GM23248 (cell line): ENCODE measurements at places on chromosomes 1 and 21. TPM values are rescaled to one million over a fixed set of nuclear protein-coding genes. Genes with fewer than 3 reads are reported as not detected.

The SLC37A1 gene
- total RNA-seq: not detected in 2 replicates

The UBASH3A gene
- not detected in 2 replicates for total RNA-seq

The SPRR4 gene
- not detected in 2 replicates for total RNA-seq

The IQGAP3 gene
- total RNA-seq: 12.5 and 14.7 TPM in 2 replicates

The LINGO4 gene
- not detected in 2 replicates for total RNA-seq

The BCAN gene
- total RNA-seq: not detected in 2 replicates

The CRP gene
- total RNA-seq: not detected in 2 replicates

The RAB7B gene
- total RNA-seq: 2.8 and 7.1 TPM in 2 replicates

The CNKSR1 gene
- 0.51 TPM in 1 of 2 replicates, not detected in the other for total RNA-seq

The C1orf167 gene
- not detected in 2 replicates for total RNA-seq

The CHD5 gene
- total RNA-seq: 0.11 and 0.25 TPM in 2 replicates

The LEPR gene
- 10.6 and 11.0 TPM in 2 replicates for total RNA-seq

The RAD54L gene
- total RNA-seq: 1.9 and 3.0 TPM in 2 replicates

The GJB5 gene
- not detected in 2 replicates for total RNA-seq

The DCDC2B gene
- total RNA-seq: not detected in 2 replicates

The CHD1L gene
- total RNA-seq: 34.7 and 40.5 TPM in 2 replicates

The LAD1 gene
- total RNA-seq: not detected in 2 replicates

The CFHR2 gene
- total RNA-seq: not detected in 2 replicates

DNA sequence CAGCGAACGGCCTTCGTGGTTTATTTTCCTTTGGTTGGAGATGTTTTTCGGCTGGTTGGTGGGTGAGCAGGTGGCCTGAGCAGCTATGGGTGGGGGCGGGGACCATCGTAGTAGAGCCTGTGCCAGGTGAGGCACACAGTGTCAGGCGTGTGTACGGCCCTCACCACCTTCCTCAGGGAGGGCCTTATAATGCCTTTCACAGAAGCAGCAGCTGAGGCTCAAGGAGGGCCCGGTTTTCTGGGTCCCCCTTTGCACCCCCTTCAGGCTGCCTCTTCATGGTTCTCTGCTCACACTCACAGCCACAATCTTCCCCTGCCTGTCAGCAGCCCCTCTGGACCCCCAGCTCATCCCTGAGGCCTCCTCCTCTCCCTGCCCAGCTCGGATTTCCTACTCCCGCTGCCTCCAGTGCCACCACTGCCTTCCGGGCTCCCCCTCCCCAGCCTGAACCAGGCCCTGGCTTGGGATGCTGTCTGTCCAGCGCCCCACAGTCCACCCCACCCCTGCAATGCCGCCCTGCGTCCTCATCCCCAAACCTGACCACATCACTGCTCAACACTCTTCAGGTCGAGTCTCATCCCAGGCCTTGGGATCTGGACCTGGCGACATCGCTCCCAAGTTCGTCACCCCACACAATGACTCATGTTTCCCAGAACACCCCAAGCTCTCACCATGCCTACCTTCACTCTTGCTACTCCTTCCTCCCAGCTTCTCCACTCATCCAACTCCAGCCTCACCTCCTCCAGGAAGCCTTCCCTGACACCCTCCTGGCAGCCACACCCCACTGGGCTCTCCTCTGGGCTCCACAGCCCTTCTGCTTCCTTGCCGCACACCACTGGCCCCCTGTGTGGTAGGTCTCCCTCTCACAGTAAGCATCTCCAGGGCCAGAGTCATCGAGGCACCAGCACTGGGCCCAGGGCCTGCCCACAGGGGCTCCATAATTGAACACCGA, 53.9 kb downstream of the DMRTB1 start:
- DNase-seq: no peak

- DNase-seq: no peak
Measured at GRCh38 chr1:113940365-113941244, 11.5 kb downstream of the HIPK1 start.

GRCh38 chr1:58592522-58593134, 15.6 kb upstream of the TACSTD2 start:
- DNase-seq: peak; percentile 87

GRCh38 chr1:13737398-13737797, 37.4 kb downstream of the PRDM2 start:
- no peak for DNase-seq

DNA sequence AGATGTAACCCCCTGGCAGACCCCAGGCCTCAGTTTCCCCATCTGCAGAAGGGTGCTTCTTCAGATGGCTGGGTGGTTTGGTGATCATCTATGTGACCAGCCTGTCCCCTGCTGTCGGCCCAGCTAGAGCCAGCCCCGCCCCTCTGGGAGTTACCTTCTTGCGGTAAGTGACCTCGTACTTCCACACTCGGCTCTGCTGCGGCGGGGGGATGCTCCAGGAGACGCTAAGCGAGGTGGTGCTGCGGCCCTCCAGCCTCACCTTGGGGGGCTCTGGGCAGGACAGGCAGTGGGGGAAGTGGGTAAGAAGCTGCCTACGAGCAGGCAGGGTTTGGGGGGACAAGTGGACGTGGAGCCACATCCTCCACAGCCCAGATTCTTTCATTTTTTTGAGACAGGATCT, 20.4 kb downstream of the EPHA2 start:
- no peak for DNase-seq

DNA sequence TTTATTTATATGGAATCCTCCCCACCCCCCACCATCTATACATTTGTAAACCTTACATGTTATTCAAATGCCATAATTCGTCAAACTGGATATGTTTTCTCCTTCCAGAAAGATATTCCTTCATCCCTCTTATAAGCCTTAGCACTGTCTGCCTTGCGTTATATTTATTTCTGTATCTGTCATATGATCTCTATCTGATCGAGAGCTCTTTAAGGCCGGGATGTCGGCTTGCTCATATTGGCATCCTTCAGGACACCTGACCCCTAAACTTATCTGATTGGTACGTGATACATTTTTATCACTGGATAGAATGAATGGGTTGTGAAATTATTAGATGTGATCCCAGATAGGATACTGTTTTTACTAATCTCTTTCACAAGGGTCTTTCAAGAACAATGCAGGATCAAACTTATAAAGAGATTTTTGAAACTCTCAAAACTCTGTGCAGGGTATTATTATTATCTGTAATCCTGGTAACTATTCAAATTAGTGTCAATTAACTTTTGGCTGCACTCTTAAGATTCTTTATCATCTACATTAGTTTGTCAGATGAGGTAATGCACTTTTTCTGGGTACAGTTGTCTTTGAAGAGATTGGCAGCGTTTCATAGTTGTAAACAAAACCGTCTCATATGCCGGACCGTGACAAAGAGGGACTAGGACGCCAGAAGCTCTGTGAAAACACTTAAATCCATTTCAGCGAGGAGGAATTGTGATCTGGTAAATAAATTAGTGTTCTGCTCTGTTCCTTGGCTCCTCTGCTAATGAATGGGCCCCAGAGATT, 152.0 kb downstream of the KIF26B start:
- DNase-seq: no peak

- no peak for DNase-seq
Measured at GRCh38 chr1:185627761-185628501, 106.3 kb upstream of the HMCN1 start.

GRCh38 chr1:42479621-42480020, 16.5 kb downstream of the CCDC30 start:
- peak; percentile 45 for DNase-seq

- DNase-seq: no peak
Measured at GRCh38 chr1:41277371-41277975, 35.4 kb upstream of the SCMH1 start.

- DNase-seq: no peak
Measured at GRCh38 chr1:221648201-221648600, 93.7 kb downstream of the DUSP10 start.

GRCh38 chr21:16522548-16522947, 792.8 kb downstream of the USP25 start:
- peak; percentile 40 for DNase-seq

- peak; percentile 89 for DNase-seq
Measured at GRCh38 chr1:904310-904950, 19.3 kb upstream of the SAMD11 start.

DNA sequence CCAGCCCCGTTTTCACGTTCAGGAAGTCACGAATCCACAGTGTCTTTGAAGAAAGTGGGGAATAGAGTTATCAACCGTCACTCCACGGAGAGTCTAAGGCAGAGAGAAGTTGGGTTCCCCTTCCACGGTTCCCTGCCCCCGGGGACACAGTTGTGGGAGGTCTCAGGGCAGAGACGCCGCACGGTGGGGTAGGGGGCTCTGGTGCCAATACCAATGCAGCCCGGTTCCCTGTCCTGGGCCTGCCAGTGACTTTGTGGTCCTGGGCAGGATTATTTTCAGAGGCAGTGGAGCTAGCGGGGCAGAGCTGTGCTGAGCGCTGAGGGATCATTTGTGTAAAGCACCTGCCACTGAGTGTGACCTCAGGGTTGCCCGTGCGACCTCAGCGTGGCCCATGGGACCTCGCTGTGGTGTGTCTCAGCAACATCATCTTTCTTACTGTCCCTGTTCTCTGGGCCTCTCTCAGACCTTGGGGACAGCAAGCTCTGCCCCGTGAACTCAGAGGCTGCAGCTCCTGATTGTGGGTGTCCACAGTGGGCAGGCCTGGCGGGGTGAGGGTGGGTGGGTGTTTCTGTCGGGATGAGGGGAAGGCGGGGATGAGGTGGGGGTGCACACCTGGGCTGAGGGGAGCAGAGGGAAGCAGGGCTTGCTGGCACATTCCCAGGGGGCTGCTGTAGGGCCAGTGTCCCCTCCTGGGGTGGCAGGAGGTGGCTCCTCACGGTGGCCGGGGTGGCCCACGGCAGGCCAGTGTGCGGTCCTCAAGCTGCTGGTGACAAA, 65.2 kb downstream of the AGPAT3 start:
- DNase-seq: no peak

DNA sequence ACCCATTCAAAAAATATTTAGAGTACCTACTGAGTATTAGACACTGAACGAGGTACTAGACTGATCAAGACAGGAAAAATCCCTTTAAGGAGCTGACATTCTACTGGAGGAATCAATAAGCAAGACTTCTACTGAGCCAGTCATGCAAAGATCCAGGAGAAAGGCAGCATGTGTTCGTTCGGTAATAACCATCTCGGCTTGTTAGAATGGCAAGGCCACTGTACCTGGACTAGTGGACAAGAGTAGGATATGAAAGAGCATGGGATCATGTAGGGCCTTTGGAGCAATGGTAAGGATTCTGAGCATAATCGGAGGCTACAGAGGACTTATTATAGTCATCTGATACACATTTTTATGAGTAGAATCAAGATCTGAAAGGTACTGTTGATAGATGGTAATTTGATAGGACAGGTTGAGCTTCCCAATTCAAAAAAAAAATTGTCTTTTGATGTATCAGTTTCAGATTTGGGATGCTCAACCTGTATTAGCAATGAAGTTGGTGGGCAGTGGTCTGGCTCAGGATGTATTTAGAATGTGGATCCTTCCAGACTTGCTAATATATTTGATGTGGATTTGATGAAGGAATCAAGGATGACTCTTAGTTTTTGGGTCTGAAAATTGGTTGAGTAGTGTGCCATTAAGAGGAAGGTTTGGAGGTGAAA, 2.3 kb downstream of the COX20 start:
- no peak for DNase-seq

DNA sequence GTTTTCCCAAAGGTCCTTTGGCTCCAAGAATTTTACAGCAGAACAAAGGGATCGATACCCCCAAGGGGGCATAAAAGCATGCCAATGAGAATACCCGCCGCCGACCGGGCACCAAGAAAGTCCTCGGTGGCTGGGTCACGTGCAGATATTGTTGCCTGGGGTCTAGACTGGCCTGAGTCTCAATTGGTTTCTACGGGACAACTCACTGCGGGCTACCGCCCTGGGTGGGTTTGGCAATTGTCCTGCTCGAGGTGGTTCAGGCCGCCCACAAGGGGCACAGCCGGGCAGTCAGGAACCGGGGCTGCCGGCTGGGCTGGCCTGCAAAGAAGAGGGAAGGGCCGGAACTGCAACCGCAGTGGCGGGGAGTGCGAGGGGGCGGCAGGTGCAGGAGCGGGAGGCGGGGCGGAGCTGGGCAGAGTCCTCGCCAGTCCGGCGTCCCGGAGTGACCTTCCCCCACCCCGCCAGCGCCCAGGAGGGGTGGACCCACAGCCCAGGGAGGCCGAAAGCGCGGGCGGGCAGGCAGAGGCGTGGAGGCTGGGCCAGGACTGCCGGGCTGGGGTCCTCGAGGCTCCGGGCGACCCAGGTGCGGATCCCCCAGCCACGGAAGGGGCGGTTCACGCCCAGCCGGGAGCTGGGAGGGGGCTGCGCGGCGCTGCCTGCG, 926 bp upstream of the ATP1B1 start:
- DNase-seq: peak; percentile 52

DNA sequence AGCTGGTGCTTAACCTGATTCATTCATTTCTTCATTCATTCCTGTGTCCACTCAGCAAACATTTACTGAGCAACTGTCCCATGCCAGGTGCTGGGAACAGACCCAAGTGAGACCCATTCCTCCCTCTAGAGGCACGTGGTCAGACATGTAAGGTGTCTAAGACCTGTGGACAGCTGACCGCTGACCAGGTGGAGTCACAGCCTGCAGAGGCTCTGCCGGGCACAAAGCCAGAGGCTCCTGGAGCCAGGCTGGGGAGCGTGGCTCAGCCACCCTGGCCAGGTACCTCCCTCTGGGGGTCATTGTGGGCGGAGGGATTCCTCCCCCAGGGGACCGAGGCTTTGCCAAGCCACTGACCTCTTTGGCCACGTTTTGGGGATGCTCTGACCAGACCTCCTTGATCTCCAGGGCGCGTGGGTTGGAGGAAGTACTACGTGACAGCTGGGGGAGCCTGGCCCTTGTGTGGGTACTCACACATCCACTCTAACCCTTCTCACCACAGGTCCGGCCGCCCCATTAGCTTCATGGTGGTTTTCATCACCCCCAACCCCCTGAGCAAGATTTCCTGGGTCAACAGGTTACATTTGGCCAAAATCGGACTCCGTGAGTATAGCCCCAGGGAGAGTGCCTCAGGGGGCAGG, 100.3 kb downstream of the ARHGEF10L start:
- no peak for DNase-seq

GRCh38 chr1:155241069-155241679, 14.1 kb downstream of the ENTREP3 start:
- peak; percentile 92 for DNase-seq

GRCh38 chr1:211349741-211350140, 23.1 kb downstream of the TRAF5 start:
- DNase-seq: no peak

DNA sequence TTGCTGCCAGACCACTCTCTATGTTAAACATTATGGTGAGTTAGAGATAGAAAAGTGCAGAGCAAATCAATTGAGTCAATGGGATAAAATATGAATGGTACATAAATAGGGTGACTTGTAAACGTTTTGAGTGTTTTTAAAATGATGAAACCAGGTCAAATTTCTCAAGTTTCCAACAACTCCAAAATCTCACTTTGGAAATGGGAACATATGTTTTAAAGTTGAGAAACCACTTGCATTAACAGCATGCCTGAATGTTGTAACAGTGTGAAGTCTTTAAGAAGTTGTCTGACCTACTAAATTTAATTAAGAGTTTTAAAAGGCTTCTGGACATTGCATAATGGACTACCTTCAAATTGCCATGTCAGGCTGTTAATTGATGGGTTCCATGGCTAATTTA, 33.6 kb upstream of the RAVER2 start:
- DNase-seq: no peak

GRCh38 chr1:94322696-94323095, 85.3 kb upstream of the ARHGAP29 start:
- DNase-seq: peak; percentile 28

- DNase-seq: peak; percentile 42
Measured at GRCh38 chr1:26851106-26851684, 11.8 kb upstream of the SFN start.
